Hair follicle dermal papilla cell (primary cell): ENCODE measurements at places on chromosomes 3 and 15. TPM values are rescaled to one million over a fixed set of nuclear protein-coding genes. Genes with fewer than 3 reads are reported as not detected.

NR1D2 gene
- total RNA-seq: 67.8 and 87.3 TPM in 2 replicates

CLDN1 gene
- 0.32 and 0.85 TPM in 2 replicates for total RNA-seq

HCLS1 gene
- total RNA-seq: 1.3 and 2.6 TPM in 2 replicates

CLDN16 gene
- total RNA-seq: not detected in 2 replicates

GNL3 gene
- total RNA-seq: 113 and 126 TPM in 2 replicates

INKA1 gene
- 11.7 and 14.1 TPM in 2 replicates for total RNA-seq

TM4SF1 gene
- total RNA-seq: 1.3 and 3.8 TPM in 2 replicates

SLC9A9 gene
- total RNA-seq: 22.5 and 23.7 TPM in 2 replicates

GALNT15 gene
- total RNA-seq: 8.3 and 9.4 TPM in 2 replicates

PLA2G4F gene
- total RNA-seq: not detected in 2 replicates

DGKG gene
- under 0.01 and 0.24 TPM in 2 replicates for total RNA-seq

NDN gene
- 67.3 and 68.5 TPM in 2 replicates for total RNA-seq

JMJD7 gene
- 3.1 and 4.5 TPM in 2 replicates for total RNA-seq

GOLGA6L7 gene
- total RNA-seq: not detected in 2 replicates

ATP13A5 gene
- total RNA-seq: not detected in 2 replicates

SLC35G2 gene
- total RNA-seq: 9.8 and 14.4 TPM in 2 replicates

RFT1 gene
- 12.5 and 13.0 TPM in 2 replicates for total RNA-seq

GATM gene
- not detected in 2 replicates for total RNA-seq

ATP13A4 gene
- not detected in 2 replicates for total RNA-seq

RTP3 gene
- not detected in 2 replicates for total RNA-seq

TMCO5A gene
- not detected in 2 replicates for total RNA-seq

FRMD5 gene
- total RNA-seq: 0.16 and 1.3 TPM in 2 replicates

CP gene
- total RNA-seq: 0.61 and 4.1 TPM in 2 replicates

ACVR2B gene
- total RNA-seq: 2.9 and 3.6 TPM in 2 replicates
